Bone marrow (tissue), 2 donors: ENCODE measurements at places on chromosomes 7 and 10.

GRCh38 chr10:69715156-69715898, 85.3 kb downstream of the FAM241B start:
- DNase-seq, result no peak

- peak; percentile 25 for DNase-seq
These were observed 31.6 kb upstream of the LEP start for GRCh38 chr7:128209229-128210035.

DNA sequence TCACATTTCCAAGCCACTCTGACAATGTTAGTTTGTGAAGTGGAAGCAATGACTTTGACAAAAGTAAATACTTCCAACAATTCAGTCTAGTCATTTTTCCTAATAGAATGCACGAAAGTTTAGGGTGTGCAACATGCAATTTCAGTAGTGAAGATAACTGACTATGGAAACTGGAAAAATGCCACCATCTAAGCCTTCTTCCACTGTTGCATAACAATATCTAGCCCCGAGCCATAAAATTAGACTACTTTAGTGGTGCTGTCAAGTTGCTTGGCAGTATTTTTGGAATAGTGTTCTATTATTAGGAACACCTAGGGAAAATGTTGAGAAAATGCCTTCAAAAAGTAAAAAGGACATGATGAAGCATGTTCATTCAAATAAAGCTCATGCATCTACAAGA, 17.9 kb downstream of the SEMA3A start:
- DNase-seq, result no peak

DNA sequence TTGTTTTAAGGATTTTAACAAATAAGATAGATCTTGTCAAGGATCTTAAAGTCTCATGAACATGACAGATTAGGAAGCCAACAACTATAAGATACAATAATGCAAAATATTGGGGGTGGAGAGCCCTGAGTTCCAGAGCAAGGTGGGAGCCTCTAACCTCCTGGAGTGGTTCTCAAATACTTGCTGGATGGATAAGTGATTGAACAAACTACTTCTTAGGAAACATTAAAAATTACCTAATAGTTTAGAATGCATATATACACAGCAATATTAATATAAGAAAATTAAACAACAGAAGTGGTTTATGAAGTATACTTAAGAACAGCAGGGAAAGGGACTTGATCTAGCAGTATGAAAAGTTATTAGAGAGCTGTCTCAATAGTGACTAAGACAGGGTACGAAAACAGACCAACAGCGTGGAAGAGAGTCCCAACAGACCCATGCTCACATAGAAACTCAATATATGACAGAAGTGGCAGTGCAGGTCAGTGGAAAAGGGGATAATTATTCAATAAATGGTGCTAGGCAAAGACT, 28.3 kb downstream of the CRPPA start:
- DNase-seq, result no peak

DNA sequence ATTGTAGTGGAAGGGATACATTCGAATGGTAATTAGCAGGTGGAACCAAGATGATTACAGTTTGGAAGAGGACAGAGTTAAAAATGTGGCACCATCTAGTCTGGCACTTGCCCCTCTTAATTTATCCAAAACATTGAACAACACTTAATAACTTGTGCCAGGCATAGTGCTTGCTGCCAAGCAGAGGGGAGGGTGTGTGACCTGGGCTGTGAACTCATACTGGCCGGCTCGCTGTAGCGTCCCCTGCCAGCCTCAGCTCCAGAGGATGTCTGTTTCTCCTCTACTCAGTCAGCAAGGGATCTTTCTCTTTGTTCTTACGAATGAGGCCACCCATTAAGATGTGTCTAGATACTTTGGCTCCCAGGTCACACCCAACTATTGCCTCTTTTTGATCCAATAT, 179.4 kb upstream of the INHBA start:
- DNase-seq, result no peak

GRCh38 chr10:5632446-5632845, 33.9 kb downstream of the ASB13 start:
- DNase-seq, result no peak

DNA sequence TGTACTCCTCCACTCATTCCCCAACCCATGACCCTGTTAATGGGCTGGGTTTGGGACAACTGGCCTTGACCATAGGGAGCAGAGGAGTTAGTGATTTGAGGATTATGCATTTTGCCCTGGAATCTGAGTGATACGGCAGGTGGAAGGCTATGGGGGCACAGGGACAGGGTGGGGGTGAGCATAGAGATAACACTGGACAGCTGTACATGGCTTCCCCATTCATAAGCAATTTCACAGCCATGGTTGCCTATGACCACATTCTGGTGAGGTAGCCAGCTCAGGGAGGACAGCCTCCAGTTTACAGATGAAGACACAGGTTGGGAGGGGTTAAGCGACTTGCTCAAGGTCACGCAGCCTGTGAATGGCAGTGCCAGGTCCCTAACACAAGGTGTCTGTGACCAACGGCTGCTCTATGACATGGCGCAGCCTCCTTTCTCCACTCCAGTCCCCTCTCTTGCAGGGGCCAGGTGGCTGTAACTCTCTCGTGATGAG, 319.5 kb downstream of the PLXNA4 start:
- no peak for DNase-seq

DNA sequence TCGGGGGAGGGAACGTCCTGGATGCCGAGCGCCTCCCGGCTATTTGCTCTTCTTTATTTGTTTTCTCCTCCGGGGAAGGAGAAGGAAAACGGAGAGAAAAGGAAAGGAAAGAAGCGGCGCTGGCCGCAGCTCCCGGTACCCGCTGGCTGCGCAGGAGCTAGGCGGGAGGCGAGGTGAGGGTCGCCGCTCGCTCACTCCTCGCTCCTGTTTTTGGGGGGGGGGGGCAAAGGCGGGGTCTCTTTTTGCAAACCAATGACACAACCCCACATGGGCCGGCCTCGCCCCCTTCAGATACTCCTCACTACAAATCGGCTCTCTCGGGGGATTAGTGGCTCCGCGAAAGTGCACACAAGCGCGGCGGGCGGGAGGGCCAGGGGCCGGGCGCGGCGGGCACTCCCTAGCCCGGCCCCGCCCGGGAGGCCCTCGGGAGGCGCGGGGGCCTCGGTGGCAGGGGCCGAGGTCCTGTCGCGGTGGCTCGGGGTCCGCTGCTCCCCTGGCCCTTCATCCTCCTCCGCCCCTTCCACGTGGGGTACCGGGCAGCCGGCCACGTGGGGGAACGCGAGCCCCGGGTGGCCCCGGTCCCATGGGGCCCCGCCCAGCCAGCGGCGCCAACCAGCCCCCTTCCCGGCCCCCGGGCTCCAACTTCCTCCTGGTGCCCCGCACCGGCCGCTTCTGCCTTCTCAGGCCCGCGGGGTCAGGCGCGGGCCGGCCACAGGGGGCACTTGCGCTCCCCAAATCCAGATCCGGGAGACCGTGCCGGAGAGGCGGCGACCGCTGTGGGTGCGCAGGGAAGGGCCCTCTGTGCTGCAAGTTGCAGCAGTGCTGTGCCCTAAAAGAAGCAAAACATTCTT, 718 bp upstream of the CTBP2 start:
- peak; percentile 79 for DNase-seq

GRCh38 chr10:69508738-69509340, 57.6 kb downstream of the TSPAN15 start:
- DNase-seq, result no peak

- DNase-seq, result no peak
These were observed 18.7 kb downstream of the KRIT1 start for GRCh38 chr7:92226981-92227380.

GRCh38 chr10:101481256-101481655, 106.8 kb downstream of the POLL start:
- no peak for DNase-seq

DNA sequence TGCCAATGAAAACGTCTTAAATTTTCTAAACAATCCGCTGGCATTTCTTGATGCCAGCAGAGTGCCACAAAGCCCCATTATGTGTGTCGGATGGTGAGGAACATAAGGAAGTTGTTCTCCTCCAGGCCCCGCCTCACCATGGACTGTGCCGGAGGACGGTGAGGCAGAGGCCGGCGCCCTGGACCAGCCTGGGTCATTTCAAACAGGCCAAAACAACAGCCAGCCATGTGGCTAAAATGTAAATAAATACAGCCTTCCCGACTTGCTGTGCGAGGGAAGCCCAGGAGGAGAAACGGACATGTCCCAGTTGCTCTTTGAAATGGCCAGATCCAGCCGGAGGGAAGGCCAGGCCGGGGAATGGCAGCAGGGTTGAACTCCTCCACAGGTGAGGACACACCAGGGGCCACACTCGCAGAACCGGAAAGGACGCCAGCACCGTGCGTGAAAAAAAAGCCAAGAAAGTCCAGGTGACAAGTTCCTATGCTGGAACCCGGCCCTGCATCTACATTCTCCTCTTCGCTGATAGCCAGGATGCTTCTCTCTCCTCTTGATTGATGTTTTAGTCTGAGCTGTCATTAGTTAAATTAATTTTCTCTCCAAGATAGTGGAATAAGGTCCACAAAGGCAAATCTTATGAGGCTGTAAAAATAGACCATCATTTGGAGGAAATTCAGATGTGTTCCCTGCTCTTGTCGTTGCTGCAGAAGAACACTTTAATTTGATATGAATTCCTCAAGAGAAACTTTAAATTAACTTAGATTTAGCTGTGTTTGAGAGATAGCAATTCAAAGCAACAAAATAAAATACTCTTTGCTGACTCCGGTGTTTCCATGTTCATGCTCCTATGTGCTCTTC, 64.6 kb downstream of the EBF3 start:
- DNase-seq, result no peak

DNA sequence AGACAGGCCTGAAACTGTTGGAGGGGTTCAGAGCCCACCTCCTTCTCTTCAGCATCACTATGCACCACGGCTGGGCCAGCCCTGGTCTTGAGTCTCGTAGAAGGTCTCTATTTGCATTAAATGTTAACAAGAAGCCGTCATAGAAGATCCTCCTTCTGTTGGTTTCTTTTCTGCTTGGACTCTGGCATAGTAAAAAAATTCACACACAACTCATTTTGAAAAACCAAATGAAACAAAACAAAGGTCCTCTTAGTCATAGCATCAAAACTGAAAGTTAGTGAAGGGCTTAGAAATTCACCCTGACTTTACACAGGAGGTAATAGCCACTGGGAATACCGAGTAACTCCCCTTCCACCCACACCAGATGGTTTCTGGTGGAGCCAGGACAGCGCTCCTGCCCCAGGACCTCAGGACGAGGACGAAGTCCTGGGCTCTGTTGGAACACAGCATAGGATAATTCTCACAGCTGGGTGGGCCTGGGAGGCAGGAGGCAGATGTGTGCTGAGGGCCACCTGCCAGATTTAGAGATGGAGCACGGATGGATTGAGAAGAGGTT, 248.4 kb upstream of the KLF6 start:
- DNase-seq, result peak; percentile 41

- no peak for DNase-seq
These were observed 224.7 kb downstream of the INHBA start for GRCh38 chr7:41478187-41478586.

- no peak for DNase-seq
These were observed 35.8 kb downstream of the GPER1 start for GRCh38 chr7:1123715-1124114.

DNA sequence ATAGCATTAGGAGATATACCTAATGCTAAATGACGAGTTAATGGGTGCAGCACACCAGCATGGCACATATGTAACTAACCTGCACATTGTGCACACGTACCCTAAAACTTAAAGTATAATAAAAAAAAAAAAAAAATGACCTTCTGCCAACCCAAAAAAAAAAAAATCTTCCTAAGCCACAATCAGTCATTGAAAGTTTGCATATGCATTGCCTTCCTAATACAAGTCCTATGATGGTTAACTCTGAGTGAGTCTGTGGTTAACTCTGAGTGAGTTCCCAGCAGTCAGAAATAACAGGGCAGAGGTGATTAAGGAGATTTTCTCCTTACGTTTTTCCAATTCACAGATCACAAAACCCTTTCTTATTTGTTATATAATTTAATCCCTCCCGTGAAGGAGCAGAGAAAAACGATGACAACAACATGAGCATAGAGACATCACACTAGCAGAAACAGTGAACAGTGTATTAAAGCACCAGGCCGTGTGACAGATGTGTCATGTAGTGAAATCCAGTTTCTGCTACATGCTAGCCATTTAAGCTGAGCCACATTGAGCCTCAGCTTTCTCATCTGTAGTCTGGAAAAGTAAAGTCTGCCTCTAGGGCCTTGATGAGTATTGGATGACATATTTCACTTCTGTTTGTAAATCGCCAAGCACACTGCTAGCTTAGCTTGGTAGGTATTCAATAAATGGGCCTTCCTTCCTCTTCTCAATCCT, 7.4 kb upstream of the RNF148 start:
- no peak for DNase-seq

- no peak for DNase-seq
These were observed 13.4 kb downstream of the PITRM1 start for GRCh38 chr10:3159152-3159551.

GRCh38 chr7:30845426-30846135, 66.1 kb upstream of the AQP1 start:
- DNase-seq, result no peak

DNA sequence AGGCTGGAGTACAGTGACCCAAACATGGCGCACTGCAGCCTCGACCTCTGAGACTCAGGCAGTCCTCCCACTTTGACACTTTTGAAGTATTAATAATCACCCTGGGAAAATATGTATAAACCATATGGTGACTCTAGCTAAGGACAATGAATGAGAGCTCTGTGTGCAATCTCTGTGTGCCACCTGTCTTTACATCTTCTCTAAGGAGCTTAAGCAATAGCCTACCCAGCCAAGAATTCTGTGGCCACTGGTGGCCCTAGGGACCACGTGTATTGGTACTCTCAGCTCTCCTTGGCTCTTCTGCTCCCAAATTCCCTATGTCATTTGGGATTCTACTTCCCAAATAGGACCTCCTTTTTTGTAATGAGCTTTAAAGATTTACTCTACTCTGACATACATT, 23.7 kb downstream of the FGF8 start:
- no peak for DNase-seq

- DNase-seq, result no peak
These were observed 13.3 kb downstream of the TMEM72 start for GRCh38 chr10:44924261-44925040.

DNA sequence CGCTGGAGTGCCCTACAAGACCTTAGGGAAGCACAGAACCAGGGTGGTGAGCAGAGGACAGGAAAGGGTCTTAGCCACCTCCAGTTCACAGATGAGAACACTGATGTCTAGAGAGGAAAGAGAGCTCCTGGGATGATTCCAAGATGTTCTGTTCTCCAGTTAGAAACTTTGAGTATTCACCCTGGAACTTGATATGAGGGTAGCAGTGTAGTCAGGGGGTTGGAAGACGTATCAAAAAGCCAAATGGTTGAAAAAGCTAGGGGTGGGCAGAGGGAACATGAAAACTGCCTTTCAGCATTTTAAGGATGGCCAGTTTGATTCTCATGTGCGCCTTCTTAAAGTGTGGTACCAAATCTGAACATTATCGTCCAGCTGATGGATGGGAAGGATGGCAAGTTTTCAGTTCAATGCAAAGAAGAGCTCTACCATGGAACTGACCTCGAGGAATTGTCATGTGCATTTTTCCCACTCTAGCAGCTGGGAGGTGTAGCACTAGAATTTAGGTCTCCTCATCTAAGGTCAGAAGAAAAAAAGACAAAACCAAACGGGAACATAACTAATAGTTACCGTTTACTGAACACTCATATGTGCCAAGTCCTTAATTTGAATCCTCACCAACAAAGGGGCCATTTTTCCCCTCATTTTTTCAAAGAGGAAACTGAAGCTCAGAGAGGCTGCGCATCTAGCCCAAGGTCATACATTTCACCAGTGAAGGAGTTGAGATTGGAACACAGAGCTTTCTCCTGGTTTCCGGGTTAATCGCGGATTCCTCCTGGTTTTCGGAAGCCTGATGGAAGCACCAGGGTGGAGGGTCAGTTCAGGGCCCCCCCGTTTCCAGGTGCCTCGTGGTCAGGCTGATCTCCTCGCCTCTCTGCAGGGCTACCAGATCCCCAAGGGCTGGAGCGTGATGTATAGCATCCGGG, 6.0 kb upstream of the CYP26A1 start:
- no peak for DNase-seq

- DNase-seq, result no peak
These were observed 23.3 kb downstream of the CYP17A1 start for GRCh38 chr10:102813734-102814452.
